T-helper 1 cell (primary cell): ENCODE measurements at places on chromosomes 11 and 22.

GRCh38 chr11:1150769-1151365 is 6.9 kb upstream of the MUC5AC start:
- DNase-seq = no peak

GRCh38 chr11:28366549-28367346 is 258.6 kb downstream of the METTL15 start:
- DNase-seq = no peak

DNA sequence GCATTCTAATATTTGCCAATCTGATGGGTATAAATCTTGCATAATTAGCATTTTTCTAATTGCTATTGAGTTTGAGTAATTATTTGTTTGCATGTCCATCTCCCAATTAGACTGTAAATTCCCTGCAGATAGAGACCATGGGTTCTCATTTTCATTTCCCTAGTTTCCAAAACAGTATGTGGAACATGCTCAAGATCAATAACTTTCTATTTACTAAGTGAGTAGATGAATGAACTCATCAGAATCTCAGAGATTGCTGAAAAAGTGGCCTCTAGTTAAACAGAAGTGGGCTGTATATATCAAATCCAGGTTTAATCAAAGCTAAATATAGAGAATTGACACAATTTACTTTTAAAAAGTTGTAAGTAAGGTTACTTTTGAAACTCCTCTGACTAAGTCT is 138.0 kb upstream of the PGR start:
- no peak for DNase-seq

DNA sequence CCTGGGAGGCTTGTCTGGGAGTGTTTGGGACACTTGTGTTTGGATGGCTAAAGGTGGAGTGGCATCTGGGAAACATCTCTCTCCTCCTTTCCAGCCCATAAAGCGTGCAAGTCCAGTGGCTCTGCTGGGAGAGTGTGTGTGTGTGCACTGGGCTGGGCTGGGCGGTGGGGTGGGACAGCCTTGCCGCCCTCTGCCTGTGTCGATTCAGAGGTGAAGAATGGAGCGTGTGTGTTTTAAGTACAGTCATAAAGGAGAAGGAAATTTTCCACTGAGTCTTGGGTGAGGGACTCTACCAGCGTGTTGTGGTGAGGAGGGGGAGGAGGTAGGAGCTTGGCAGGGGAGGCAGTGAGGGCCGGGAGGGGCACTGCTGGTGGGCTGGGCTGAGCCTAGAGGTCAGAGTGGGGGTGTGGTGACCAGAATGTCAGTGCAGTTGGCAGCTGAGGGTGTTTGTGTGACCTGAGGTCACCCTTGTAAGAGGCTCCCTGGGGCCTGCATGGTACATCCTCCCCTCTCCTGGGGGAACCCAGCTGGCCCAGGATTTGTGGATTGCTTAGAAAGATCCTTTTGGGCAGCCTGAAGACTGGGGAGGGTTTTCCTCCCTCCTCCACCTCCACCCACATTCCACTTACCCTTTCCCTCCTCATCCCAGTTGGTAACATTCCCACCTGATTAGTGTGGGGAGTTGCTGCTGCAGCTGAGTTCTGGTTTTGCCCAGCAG is 1.7 kb downstream of the TIMP3 start:
- no peak for DNase-seq

- no peak for DNase-seq
Observed at GRCh38 chr11:99822846-99823565, 802.3 kb downstream of the CNTN5 start.

GRCh38 chr11:44528103-44528502 is 37.4 kb upstream of the CD82 start:
- DNase-seq = no peak

DNA sequence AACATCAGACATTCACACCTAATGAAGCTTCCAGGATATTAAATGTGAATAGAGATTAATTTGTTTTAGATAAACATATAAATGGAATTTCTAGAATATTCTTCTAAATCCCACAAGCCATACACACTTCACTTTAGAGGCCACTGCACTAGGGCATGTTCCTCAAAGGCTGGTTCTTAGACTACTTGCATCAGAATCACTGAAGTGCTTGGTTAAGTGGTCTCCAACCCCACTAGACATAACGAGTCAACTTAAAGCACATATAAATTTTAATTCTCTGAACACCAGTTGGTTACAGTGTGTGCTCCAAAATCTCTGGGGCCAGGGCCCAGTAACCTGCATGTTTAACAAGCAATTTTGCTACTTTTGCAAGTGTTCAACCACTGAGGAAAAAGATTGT is 7.9 kb upstream of the ALKBH8 start:
- DNase-seq = no peak

DNA sequence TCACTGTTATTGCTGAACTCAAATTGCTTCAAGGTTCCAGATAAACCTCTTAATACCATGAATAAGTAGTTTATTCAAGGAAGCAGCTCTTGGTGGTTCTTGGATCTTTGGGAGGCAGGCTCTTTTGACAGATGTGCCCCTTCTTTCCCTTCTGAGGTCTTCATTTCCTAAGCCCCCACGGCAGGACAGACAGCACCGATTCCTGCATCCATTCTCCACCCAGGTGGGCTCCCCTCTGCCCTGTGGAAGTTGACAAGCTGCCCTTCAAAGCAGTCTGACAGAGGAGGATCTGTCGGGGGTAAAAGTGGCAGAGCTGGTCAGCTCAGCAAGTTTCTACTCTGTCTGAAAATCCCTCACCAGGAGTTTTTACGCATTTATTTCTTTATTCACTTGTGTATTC is 605.3 kb upstream of the B3GAT1 start:
- no peak for DNase-seq
